D341Med (cell line): ENCODE measurements at places on chromosomes 2 and 18.
A peak's percentile ranks its signal among the peaks of the same experiment; 100 is the strongest.

- DNase-seq, result peak; percentile 26
Measured at GRCh38 chr2:171447675-171448074, 13.6 kb downstream of the DCAF17 start.

DNA sequence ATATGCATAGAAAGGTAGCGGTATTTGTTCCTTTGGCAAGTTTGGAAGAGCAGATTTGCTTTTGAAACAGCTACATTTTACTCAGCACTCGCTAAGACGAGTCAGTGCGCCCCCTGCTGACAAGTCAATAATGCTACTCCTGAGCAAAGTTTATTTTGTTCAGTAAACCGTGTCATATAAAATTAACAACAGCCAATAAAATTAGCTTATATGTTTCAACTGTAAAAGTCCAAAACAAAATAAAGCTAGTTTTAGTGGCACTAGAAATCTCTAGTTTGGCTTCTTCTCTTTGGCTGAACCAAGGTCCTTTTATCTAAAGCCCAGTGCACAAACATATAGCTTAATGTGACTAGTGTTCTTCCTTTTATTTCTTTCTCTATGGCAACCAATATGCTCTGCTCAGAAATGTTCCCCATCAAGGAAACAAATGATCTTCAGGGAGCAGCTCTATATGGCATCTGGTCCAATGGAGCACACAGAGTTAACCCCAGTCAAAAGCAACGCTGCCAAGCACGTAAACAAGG lies 4.2 kb upstream of the POU3F3 start:
- no peak for DNase-seq

DNA sequence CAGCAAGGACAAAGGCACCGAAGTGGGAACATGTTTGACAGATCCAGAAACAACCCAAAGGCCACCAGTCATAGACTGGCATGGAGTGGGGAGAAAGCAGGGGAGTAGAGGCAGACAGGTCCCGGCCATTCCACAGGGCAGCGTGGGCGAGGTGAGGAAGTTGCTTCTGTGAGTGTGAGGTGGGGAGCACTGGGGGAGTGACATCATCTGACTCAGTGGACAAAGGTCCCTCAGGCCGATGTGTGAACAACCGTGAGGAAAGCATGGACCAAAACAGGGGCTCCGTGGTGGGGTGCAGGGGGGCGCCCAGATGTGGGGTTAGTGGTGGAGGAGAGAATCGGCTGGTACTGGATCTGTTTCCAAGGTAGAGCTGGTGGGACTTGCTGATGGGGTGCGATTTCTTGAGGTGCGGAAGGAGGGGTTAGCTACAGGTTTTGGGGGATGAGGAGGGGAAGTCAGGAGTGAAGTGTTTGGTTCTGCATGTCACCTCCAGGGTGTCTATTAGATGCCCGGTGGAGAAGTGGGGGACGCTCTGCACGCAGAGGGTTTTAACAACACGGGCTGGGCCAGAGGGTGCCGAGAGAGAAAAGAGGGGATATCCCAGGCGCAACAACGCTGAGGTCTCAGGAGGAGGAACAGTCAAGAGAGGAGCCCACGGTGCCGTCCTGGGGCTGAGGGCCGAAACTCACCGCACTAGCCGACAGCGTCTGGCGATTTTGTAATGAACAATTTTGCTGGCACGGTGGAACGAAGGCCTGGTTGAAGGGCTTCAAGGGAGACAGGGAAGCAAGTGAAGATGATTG lies 2.5 kb upstream of the SFT2D3 start:
- no peak for DNase-seq

DNA sequence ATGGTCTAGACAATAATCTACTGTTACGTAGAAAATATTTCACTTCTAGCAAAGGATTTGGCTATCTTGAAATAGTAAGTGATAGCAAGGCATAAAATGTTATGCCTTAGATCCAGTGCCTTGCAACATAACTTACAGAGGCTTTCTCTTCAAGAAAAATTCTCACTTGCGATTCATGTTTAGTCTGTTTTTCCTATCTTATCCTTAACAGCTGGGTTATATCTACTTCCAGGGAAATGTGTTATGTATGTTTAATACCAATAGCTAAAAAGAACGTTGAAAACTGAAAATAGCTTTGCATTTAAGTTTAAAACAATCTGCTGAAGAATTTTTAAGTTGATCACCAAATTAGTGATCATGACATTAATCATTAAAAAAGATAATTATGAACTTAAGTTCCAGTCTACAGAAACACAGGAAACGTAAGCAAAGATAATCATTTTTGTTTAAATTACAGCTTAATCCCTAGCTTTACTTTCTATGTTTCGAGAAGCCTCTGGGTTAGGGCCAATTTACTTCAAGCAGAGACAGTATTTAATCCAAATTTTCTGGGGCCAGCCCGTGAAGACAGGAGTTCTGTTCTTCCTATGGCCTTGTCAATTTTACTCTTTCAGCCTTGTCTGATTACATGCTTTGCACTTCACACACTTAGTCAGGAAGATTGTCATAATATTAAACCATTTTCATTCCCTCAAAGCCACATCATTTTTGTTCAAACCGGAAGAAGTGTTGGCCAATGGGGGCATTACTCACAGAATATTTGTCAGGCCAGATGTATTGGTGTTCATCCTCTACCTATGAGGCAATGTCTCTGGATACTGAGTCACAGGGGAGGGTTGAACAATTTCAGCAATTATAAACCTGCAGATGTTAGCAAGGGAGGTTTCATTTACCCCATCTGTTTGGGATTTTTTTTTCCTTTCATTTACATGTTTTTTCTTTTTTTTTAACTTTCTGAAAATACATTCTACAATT lies 1132.9 kb upstream of the ZEB2 start:
- no peak for DNase-seq

DNA sequence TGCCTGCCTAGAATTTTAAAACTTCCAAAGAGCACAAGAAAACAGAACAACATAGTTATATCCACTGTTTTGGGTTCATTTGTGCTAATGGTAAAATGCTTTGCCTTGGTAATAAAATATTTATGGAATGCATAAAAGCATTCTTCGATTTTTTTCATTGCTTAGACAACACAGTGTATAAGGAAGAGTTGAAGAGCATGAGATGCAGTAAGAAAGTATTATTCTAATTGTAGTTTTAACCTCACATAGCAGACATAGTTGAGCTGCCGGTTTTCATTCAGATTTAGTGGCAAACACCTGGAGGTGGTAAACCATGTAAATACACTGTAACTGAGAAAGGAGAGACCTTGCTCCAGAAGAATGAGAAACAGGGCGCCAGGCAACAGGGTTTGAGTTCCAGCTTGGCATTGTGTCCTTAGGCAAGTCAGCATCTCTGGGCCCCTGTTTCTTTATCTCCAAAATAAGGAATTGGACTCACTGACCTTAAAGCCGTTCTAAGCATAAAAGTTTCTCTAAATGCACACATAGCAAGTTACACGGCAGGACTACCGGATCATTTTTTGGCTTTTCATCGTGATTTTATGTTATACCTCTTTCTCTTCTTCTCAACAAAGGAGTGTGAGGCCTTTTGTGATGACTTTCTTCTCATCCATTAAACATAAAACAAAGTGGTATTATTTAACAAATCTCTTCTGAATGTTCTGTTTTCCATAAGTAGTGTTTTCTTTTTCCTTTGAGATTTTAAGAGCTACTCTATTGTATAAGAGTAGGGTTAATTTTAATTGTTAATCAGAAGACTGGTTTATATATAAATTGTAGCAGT lies 7.9 kb downstream of the UGP2 start:
- DNase-seq, result no peak

DNA sequence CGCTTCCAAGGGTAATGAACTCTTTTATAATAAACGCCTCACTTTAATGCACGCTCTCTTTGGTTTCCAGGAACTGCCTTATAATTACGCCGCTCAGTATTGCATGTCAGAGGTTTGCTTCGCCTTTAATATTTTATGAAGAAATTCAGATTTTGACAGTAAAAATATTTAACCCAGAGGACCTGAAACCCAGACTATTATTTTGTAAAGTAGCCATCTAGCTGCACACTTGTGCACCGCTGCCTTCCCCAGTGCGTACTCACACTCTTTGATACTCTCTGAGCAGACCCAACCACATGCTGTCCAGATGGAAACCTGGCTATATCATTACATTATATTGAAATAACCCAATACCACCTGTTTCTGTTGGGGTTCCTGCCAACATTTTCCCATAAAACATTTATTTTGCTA lies 270.1 kb downstream of the C1D start:
- no peak for DNase-seq

GRCh38 chr18:46148810-46149209 lies 44.6 kb downstream of the HAUS1 start:
- peak; percentile 74 for DNase-seq

- DNase-seq, result peak; percentile 37
Measured at GRCh38 chr18:13374096-13374467, 155.5 kb downstream of the LDLRAD4 start.

DNA sequence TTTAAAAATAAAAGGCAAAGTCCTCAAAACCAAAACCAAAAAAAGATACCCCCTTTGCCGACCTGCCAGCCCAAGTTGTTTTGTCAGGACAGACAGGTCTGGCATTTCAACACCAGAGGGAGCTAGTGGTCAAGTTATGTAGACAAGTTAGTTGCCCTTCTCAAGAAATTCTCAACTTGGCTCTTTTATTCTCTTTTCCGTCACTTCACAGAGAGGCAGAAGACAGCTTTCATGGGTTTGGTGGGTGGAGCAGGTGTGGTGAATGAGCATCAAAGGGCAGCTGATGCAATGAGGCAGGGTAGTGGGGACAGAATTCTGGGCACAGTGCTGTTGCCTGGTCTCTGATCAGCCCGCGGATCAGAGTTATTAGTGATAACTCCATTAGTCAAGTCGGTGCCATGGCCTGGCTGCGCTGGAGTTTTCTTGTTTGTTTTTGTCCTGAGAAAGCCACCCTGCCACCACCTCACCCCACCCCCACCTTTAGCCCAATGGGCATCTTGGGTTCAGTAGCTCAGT lies 303.7 kb upstream of the EPAS1 start:
- DNase-seq, result peak; percentile 65

GRCh38 chr2:69644506-69644979 lies 1.0 kb upstream of the AAK1 start:
- no peak for DNase-seq
